ENCODE measurements at places on chromosomes 7 and 10.

DNA sequence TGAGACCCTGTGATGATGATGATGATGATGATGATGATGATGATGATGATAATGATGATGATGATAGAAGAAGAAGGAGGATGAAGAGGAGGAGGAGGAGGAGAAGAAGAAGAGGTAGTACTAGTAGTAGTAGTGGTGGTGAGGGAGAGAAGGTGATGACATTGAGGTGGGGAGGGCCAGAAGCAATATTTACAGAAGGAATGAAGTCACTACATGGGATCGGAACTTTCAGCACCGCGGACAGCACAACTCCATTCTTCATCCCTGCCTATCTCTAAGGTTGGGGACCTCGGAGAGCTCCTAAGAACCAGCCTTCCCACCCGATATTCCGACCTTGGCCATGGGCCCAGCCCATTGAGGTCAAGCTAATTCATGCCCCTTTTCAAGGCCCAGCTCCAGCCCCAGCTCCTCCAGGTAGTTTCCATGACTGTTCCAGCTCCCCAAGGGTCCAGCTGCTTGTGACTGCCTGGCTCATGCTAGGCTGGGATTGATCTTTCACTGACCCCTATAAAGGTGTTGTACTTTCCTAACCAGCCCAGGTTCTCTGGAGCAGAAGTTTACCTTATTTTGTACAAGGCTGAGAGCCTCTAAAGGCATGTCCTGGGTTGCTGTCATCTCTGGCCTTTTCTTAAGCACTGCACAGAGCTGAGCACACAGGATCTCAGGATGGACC, 10.3 kb downstream of the CRHR2 start:
- peak; percentile 7 for DNase-seq

DNA sequence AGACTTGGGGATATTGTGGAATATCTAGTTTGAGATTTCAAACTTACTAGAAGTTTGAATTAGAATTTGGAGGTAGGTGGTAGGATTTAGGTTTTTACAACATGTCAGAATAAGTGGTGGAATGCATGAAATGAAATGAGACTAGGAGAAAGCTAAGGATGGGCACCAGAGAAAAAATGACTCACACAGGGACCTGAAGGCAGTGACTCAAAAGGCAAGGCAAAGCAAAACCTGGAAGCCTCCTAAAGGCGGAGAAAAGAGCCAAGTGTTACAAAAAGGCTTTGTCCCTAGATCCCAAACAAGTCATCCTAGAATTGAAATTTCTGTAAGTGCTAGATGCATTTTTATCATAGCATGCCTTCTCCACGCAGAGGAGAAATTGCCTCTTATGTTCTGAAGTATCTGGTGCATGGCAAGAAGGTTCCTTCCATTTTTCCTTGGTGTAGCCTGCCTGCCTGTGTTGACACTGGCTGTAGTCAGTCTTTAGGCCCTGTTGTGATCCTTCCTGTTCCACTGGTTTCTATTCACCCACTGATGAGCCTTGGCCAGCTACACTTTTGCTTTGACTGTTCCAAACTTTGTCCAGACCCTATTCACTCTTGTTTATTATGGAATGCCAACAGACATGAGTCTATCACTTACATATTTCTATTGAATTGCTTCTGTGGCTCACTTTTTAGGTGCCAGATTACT, 109.3 kb downstream of the ETV1 start:
- DNase-seq, result no peak

DNA sequence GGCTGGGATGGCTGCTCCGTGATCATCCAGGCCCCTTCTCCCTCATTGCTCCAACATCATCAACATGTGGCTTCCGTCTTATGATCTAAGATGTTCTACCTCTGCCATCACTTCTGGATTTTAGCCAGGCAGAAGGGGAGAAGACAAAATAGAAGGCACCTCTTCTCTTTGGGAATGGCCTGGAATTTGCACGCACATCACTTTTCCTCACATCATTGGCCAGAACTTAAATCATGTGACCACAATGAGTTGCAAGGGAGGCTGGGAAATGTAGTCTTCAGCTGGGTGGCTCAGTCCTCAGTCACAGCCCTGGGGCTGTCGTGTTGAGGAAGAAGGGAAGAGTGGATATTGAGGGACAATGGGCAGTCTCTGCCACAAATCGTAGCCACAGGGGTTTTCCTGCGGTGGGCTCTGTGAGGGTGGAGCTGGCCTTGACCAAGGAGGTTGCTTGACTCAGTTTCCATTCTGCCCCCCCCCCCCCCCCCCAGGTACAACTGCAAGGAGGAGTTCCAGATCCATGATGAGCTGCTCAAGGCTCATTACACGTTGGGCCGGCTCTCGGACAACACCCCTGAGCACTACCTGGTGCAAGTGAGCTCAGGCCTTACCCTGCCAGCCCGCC, 50.3 kb downstream of the PALD1 start:
- no peak for DNase-seq

- DNase-seq, result no peak
Measured at GRCh38 chr10:30348378-30348776, 701 bp downstream of the MTPAP start.

GRCh38 chr7:131103997-131104396, 223.7 kb upstream of the MKLN1 start:
- peak; percentile 60 for DNase-seq

- no peak for DNase-seq
Measured at GRCh38 chr7:121605317-121605680, 209.2 kb upstream of the FAM3C start.

- no peak for DNase-seq
Measured at GRCh38 chr10:90204131-90204955, 503.0 kb downstream of the KIF20B start.

- DNase-seq, result no peak
Measured at GRCh38 chr7:148790131-148790726, 91.5 kb downstream of the CUL1 start.

DNA sequence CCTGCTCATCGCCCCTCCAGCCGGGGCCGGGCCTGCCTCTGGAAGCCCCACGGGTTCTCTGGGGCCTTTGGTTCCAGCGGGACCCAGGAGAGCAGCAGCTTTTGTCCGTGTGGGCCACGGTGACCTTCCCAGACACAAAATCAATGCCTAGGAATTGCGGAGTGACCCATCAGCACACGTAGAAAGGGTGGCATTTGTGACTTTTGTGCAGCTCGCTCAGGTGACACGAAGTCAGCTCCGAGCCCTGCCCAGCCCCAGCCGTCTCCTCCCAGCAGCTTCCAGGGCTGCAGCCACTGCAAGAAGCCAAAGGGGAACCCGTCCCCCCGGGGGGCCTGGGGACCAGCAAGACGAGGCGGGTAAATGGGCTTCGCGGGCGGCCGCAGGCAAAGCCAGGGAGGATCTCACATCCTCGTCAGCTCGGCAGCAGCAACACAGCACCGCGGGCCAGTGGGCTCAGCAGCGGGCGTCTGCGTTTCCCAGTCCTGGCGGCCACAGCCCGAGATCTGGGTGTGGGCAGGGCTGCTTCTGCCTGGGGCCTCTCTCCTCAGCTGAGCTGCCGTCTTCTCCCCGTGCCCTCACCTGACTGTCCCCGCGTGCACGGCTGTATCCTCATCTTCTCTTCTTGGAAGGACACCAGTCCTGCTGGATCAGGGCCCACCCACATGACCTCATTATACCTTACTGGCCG, 88.5 kb downstream of the PAXIP1 start:
- no peak for DNase-seq

- no peak for DNase-seq
Measured at GRCh38 chr10:110486680-110487410, 10.9 kb upstream of the DUSP5 start.

DNA sequence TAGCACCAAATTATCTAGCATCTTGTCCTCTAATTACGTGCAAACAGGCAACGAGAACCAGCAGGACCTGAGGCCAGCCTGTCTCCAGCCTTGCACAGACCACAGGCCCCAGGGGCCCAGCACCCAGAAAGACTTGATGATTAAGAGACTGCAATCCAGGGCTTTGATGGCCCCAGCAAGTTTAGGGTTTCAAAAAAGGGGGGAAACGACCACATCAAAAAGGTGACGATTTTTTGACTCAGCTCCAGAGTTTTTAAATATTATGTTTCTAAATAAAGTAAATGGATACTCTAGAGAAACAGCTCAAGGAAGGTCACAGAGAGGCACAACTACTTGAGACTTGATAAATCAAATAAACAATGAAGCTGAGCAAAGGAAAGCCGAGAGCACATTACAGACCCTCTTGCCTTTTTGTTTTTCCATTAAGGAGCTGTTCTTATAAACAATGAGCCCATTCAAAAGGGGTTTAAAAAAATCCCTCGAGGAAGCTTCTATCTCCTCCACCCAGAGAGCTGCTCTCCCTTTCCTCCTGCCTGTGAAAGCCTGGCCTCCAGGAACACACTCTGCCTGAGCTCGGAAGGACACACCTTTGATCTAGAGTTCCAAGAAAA, 44.1 kb downstream of the GLI3 start:
- no peak for DNase-seq

DNA sequence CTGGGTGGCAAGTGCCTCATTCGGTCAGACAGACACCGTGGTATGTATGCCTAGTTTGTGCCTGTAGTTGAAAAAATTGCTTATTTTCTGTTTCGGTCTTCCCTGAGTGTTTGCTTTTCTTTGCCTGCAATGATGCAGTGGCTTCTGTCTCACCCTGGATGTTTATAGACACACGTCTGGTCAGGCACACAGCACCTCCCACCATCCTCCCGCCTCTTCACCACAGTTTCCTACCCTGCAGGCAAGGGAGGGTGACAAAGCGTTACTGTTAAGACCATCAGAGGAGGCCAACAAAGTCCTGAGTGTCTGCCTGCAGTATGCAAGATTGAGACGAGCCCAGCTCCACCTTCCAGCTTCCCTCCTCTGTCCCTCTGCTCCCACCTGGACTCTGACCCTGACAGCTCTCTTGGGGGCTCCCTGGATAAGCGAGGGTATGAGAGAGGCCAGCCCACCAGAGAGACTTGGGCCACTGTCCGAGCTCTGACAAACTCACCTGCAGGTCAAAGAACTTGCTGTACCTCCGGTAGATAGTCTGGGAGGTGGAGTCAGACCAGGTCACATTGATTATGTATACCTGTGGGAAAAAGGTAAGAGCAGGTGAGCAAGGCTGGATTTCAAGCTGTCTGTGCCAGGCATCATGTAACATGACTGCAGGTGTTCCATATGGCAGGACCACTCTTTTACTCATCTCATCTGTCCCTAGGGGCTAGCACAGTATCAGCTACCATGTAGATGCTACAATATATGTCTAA, 54.4 kb downstream of the SH3PXD2A start:
- no peak for DNase-seq

DNA sequence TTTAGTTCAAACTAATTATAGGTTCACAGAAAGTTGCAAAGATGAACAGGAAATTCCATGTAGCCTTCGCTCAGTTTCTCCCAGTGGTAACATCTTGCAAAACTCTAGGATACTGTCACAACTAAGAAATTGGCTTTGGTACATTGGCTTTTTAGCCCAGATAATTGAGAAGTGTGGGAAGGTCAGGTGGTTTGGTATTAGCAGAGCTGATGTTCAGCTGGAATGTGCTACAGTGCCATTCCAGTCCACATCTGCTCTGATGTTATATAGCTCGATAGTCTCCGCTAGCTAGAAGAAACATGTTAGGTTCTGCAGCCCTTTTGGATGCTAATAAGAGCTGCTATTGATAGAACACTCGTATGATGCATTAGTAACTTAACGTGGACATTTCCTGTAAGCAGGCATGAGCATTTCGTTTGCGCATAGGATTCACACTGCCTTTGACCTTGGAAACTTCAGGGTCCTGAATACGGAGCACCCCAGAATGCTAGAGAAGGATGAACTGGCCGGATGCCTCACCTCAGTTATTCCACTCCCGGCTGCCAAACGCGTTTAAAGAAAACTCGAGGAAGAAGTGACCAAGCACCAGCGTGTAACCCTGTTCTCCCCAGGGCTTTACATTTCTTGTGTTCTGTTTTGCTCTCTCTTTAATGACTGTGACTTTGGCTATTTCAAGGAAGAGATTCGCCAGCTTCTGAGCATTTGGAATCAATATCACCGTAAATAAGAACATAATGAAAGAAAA, 271.4 kb downstream of the GALNT17 start:
- DNase-seq, result no peak

DNA sequence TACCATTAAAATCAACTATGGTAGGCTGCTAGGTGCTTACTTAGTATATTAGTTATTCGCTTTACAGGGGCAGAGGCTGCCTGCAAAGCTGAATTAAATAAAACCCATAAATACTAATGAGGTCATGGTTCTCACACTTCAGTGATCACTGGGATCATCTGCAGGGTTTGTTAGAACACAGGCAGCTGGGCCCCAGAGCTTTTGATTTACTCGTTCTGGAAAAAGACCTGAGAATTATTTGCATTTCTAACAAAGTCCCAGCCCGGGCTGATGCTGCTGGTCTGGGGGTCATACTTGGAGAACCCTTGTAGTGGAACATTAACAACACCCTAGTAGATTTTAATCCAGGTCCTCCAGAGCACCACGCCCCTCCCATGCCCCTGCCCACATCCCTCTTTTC, 8.5 kb downstream of the UCN3 start:
- DNase-seq, result no peak

GRCh38 chr10:105769248-105770184, 1128.4 kb downstream of the SORCS3 start:
- DNase-seq, result no peak

DNA sequence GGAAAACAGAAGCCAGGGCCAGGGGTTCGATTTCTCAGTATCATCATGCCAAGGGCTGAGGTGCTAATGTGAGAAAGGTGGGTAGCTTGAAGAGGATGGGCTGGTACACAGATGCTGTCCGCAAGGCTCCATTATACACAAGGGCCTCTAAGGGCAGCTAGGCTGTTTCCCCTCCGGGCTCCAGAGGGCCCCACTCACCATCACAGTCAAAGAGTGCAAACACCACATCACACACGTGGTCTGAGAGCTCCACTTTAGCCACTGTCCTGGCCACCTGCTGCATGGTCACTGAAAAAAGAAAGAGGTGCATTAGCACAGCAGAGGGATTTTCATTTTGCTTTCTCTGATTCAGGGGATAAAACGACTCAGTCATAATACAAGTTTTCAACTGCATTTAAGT, 20.9 kb upstream of the DNAJB12 start:
- DNase-seq, result no peak

DNA sequence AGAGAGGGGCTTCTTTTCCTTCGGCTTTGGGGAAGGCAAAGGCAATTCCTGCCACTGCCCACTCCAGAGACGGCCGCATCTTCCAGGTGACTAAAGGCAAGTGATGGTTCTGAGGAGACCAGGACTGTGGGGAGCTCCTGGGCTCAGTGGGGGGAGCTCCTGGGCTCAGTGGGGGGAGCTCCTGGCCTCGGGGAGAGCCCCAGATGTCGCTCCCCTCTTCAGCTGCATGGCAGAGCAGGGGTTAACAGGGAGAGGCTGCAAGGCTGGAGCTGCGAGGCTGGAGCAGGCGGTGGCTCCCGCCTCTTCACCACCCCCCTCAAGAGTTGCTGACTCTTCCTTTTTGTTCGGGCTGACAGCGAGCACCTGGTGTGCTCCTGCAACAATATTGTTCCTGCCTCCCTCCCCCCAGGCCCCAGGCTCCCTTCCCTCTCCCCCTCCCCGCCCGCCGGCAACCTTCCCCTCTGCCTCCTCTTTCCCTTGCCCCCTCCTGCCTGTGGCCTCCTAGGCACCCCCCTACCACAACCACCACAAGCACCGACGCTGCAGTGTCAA, 56.3 kb upstream of the LBX1 start:
- DNase-seq, result no peak

- DNase-seq, result no peak
Measured at GRCh38 chr10:100419911-100420449, 42.8 kb upstream of the WNT8B start.
